Upper lobe of right lung (tissue), 1 donor: ENCODE measurements at places on chromosomes 4 and X. TPM values are rescaled to one million over a fixed set of nuclear protein-coding genes. Genes with fewer than 3 reads are reported as not detected.

DNA sequence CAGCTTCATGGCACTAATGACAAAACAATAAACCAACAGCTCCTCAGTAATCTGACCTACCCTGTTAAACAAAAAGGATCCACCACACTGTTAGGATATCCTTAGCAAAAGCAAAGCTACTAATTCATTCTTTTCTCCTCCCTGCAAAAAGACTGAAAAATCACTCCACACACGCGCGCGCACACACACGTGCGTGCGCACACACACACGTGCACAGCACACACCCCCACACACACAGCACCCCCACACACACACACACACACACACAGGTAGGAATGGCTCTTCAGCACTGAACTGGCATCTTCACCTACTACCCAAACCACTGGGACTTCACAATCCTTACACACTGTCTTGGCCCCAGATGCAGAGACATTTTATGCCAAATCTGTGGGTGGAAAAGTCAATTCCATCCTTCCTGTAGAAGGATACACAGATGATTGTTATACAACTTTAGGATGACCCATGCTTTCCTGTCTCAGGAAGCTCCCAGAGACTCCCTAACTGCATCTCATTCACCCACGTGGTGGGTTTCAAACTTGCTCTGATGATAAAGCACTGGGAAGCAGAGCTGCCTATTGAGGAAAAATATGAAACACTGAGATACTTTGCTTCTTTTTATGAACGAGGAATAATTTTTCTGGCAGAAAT is 102.5 kb downstream of the TSPAN5 start:
- no peak overlapping the region for H3K4me3 ChIP-seq
- no peak for DNase-seq
- H3K4me1 ChIP-seq: peaks cover 3% of the 10 kb centered on the region
- no peaks in the 10 kb centered on the region for H3K27me3 ChIP-seq
- H3K36me3 ChIP-seq: no peaks in the 10 kb centered on the region

DNA sequence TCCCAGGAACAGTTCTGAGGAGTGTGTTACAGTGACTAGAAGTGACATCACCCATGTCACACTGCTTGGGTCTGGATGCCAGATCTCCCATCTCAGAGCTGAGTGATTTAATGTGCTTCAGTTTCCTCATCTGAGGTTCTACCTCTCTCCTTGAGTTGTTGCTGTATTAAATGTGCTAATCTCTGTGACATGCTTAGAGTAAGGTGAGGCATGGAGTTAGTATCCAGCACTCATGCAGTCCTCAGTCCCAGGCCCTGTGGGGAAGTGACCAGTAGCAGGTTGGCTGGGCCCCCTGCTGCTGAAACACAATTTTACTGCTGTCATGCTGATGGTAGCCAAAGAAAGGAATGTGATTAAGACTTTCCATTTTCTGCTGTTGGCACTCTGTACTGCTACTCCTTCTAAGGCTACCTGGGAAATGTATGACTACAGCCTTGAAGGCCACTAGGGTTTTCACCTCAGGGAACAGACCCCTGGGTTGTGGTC is 639.6 kb downstream of the MID1IP1 start:
- DNase-seq: no peak
- H3K4me1 ChIP-seq: no peaks in the 10 kb centered on the region
- no peaks in the 10 kb centered on the region for H3K36me3 ChIP-seq
- H3K27ac ChIP-seq: no peak overlapping the region
- no peak overlapping the region for H3K4me3 ChIP-seq
- H3K27me3 ChIP-seq: no peaks in the 10 kb centered on the region

GRCh38 chr4:138616775-138617174 is 374.6 kb upstream of the SLC7A11 start:
- no peak overlapping the region for H3K27ac ChIP-seq
- H3K27me3 ChIP-seq: no peaks in the 10 kb centered on the region
- H3K4me3 ChIP-seq: no peak overlapping the region
- DNase-seq: no peak
- H3K4me1 ChIP-seq: no peaks in the 10 kb centered on the region
- H3K36me3 ChIP-seq: no peaks in the 10 kb centered on the region

Gene HERC6
- total RNA-seq: 13.0 TPM

Gene CC2D2A
- 15.5 TPM for total RNA-seq

DNA sequence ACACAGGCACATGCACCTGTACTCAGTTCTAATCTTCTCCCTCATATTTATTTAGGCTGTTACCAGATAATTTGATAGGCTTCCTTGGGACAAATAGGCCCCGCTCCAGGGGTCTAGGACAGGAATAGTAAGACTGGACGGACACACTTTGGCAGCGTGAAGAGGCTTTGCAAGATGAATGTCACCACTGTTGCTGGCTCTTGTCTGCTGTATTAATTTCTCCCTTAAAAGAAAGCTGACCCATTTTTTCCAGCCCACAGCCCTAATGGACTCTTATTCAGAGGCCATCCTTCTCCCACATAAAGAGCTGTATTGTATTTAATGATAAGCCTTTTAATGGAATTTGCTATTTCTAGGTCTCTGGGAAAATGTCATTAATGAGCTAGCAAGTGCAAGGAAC is 18.0 kb downstream of the FAM184B start:
- H3K4me1 ChIP-seq: no peaks in the 10 kb centered on the region
- no peaks in the 10 kb centered on the region for H3K27me3 ChIP-seq
- no peaks in the 10 kb centered on the region for H3K36me3 ChIP-seq
- H3K27ac ChIP-seq: no peak overlapping the region
- no peak for DNase-seq
- no peak overlapping the region for H3K4me3 ChIP-seq

- no peak overlapping the region for H3K27ac ChIP-seq
- DNase-seq: no peak
- H3K27me3 ChIP-seq: no peaks in the 10 kb centered on the region
- no peaks in the 10 kb centered on the region for H3K36me3 ChIP-seq
- no peaks in the 10 kb centered on the region for H3K4me1 ChIP-seq
These were observed 20.7 kb upstream of the MAB21L2 start for GRCh38 chr4:150561143-150561737.

DNA sequence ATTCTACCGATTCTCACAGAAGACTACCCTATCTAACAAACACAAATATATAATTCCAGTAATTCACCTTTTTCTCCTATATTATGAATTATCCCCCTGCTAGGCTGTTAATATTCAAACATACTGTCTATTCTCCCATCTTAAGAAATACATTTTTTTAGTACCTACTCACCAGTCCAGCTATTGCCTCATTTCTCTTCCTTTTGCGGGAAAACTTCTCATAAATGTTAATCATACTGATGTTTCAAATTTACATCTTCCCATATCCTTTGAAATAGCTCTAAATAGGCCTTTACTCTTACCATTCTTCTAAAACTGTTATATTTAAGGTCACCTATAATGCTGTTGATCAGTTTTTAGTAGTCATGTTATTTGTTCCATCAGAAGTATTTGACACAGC is 759.1 kb upstream of the SLIT2 start:
- no peaks in the 10 kb centered on the region for H3K27me3 ChIP-seq
- H3K27ac ChIP-seq: no peak overlapping the region
- H3K4me1 ChIP-seq: no peaks in the 10 kb centered on the region
- H3K4me3 ChIP-seq: no peak overlapping the region
- no peak for DNase-seq

Gene IQSEC2
- 17.3 TPM for total RNA-seq

- H3K27me3 ChIP-seq: no peaks in the 10 kb centered on the region
- DNase-seq: no peak
- H3K27ac ChIP-seq: no peak overlapping the region
- no peak overlapping the region for H3K4me3 ChIP-seq
- no peaks in the 10 kb centered on the region for H3K36me3 ChIP-seq
These were observed 810.5 kb upstream of the ADGRL3 start for GRCh38 chr4:60389633-60390032.

DNA sequence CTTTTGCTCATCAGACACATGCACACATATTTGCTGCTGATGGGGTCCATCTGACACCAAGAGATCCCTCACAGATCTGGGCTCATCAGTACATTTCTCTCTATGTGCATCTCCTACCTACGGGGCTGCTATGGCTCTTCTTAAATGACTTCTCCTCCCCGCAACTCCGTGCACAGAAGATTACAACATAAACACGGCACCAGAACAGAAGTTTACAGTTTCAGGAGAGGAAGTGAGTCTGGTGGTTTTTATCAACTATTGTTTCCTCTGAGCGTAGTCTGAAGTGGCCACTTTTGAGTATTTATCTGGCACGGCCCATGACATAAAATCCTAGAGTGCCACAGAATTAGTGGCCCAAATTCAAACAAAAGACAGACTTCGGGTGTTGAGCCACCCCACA is 263.8 kb downstream of the PRDM5 start:
- H3K4me1 ChIP-seq: no peaks in the 10 kb centered on the region
- H3K36me3 ChIP-seq: no peaks in the 10 kb centered on the region
- no peak for DNase-seq
- H3K27me3 ChIP-seq: no peaks in the 10 kb centered on the region

Gene UPF3B
- 6.3 TPM for total RNA-seq

- H3K4me3 ChIP-seq: no peak overlapping the region
- no peaks in the 10 kb centered on the region for H3K4me1 ChIP-seq
- H3K27me3 ChIP-seq: no peaks in the 10 kb centered on the region
- H3K27ac ChIP-seq: no peak overlapping the region
- DNase-seq: no peak
- no peaks in the 10 kb centered on the region for H3K36me3 ChIP-seq
These were observed 14.0 kb downstream of the MTM1 start for GRCh38 chrX:150582338-150582948.

Gene BRS3
- not detected for total RNA-seq

DNA sequence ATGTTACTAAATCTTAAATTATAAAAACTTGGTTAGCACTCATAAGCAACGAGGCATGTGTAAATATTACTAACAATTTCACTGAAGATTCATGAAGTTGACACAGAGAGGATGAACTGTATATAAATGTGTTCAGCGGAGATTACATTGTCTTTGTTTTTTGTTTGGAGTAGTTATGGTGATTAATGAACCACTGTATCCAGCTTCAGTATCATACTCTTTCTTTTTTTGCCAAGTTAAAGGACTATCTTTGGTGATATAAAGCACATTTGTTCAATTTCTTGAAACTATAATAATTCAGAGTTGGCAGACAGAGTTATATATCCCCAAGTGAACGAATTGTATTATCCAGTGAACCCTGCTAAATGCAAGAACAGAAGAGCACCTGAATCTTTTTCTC is 497.6 kb downstream of the CCSER1 start:
- no peaks in the 10 kb centered on the region for H3K27me3 ChIP-seq
- H3K36me3 ChIP-seq: no peaks in the 10 kb centered on the region
- H3K4me3 ChIP-seq: no peak overlapping the region

Gene IL3RA
- total RNA-seq: 43.0 TPM

- DNase-seq: no peak
- no peaks in the 10 kb centered on the region for H3K27me3 ChIP-seq
- H3K4me1 ChIP-seq: peaks cover 6% of the 10 kb centered on the region
- H3K27ac ChIP-seq: peak overlapping the region; percentile 11
- no peaks in the 10 kb centered on the region for H3K36me3 ChIP-seq
These were observed 2.1 kb downstream of the GEMIN8 start for GRCh38 chrX:14027511-14028019.

Gene CSAG2
- not detected for total RNA-seq

DNA sequence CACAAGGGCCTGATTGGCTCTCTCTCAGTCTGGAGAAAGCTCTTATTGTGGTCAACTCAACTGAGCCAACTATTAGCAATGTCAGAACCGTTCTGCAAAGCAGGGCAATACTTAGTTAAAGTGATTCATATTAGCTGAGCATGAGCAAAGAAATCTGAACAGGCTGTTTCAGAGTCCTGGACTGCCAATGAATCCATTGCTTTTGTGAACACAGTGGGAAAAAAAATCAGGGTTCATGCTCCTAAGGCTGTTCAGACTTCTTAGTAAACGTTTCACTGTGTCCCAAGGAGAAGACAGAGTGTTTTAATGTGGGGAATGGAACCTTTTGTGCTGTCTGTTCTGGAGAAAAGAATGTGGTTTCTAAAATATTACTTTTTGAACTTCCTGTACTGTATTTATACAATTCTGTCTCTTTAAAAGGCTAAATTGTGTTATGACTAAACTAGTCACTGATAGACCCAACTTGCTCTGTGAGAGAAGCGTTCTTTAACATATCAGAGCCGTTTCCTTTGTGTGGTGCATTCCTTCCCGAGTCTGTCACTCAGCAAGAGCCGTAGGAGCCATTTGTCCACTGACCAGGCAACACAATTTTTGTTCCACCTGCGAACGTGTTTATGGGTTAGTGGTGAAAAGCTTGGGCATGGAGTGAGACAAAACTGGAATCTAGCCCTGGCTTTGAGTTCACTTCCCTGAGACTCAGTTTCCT is 366.1 kb downstream of the FBXO8 start:
- no peaks in the 10 kb centered on the region for H3K4me1 ChIP-seq
- H3K27ac ChIP-seq: no peak overlapping the region
- no peak for DNase-seq
- no peaks in the 10 kb centered on the region for H3K27me3 ChIP-seq

DNA sequence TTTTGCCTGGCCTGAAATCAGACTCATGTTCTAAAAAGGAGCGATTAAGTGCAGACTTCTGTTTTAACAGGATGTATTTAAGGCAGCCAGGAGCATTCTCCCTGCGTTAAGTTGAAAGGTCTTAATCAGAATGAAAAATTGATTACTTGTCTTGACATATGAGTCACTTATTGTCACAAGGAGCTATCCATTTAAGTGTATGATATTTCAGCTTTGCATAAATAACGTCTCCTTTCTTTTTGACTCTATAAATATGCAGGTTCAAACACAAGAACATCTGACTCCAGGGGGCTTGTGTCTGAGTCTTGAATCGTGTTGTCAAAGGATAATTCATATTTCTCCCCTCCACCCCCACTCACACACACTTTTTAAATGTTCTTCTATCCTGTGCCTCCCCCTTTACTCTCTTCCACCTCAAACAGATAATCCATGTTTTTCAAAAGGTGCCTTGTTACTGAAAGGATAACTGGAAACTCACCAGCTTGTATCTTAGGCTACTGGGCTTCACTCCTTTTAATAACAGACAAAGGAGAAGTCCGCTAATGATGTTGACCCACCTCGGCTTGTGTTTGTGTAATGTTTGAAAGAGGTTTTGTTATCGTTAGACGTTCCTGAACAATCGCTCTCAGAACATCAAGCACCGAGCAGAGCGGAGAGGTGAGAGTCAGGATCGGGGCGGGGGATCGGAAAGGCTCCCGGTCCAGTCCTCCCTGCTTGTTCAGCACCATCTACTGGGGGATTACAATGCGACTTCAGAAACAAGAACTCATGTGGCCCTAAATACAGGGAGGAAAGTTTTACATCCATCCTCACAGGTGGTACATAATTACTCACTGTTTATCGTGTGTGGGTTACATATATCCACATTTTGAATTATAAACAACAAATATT is 107.5 kb upstream of the RPL34 start:
- DNase-seq: no peak
- no peaks in the 10 kb centered on the region for H3K4me1 ChIP-seq
- H3K27ac ChIP-seq: no peak overlapping the region

DNA sequence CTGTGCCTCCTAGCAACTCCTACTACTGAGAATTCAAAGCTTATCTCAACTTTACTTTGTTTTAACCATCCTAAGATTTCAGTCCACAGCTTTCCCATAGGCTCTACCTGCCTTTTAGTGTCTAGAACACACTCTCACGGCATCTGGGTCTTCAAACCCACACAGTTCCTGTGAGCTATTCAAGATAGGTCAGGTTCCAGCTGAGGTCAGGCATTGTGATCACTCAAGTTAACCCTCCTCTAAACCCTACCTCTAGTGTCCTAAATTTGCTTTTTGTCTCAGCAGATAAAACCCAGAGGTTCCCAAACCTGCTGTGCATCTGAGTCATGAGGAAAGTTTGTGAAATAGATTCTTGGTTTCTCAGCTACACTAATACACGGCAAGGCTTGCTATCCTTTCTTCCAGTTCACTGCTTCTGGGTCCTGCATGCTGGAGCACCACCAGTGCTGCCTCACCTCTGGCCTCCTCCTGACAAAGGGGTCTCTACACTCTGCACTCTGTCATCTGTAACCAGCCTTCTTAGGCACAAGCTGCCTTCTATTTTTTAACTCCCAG is 324.6 kb upstream of the MAGEB2 start:
- H3K4me3 ChIP-seq: no peak overlapping the region
- H3K27ac ChIP-seq: no peak overlapping the region
- DNase-seq: no peak
- no peaks in the 10 kb centered on the region for H3K4me1 ChIP-seq
